ENCODE measurements at places on chromosomes 6 and 20. TPM values are rescaled to one million over a fixed set of nuclear protein-coding genes. Genes with fewer than 3 reads are reported as not detected.

BCAS1 gene
- 0.37 TPM for total RNA-seq

PTK7 gene
- 3.7 TPM for total RNA-seq

SMLR1 gene
- not detected for total RNA-seq

ASIP gene
- total RNA-seq: not detected

VARS2 gene
- total RNA-seq: 15.9 TPM

TNF gene
- total RNA-seq: not detected

VIP gene
- not detected for total RNA-seq

FNDC1 gene
- total RNA-seq: 0.09 TPM

COL11A2 gene
- 0.92 TPM for total RNA-seq

TMEM217 gene
- 0.54 TPM for total RNA-seq

CCDC170 gene
- total RNA-seq: 0.06 TPM

ADGRF5 gene
- not detected for total RNA-seq

TBXT gene
- not detected for total RNA-seq

C6orf52 gene
- 2.4 TPM for total RNA-seq

TCFL5 gene
- total RNA-seq: 3.7 TPM

WFDC5 gene
- not detected for total RNA-seq

HECA gene
- total RNA-seq: 2.3 TPM

OR12D1 gene
- total RNA-seq: not detected

SLC32A1 gene
- not detected for total RNA-seq

MROH8 gene
- total RNA-seq: 1.1 TPM

FHL5 gene
- total RNA-seq: not detected

OR2B6 gene
- not detected for total RNA-seq

TNFRSF21 gene
- total RNA-seq: 11.7 TPM

ZKSCAN3 gene
- total RNA-seq: 1.9 TPM

ECI2 gene
- 60.1 TPM for total RNA-seq

SLC16A10 gene
- 0.78 TPM for total RNA-seq

CST7 gene
- not detected for total RNA-seq

KCNK15 gene
- 0.23 TPM for total RNA-seq

PSORS1C2 gene
- total RNA-seq: not detected

KHDRBS2 gene
- total RNA-seq: not detected

FOXC1 gene
- 6.4 TPM for total RNA-seq

POPDC3 gene
- total RNA-seq: 21.1 TPM

ZNF335 gene
- total RNA-seq: 9.5 TPM

HAO1 gene
- total RNA-seq: not detected

CGA gene
- 0.58 TPM for total RNA-seq

APMAP gene
- total RNA-seq: 182 TPM

ECT2L gene
- not detected for total RNA-seq

OPRM1 gene
- not detected for total RNA-seq

CFB gene
- 3.0 TPM for total RNA-seq

GFOD1 gene
- 1.3 TPM for total RNA-seq

EFCAB8 gene
- not detected for total RNA-seq

MYB gene
- 0.64 TPM for total RNA-seq

ID4 gene
- 0.86 TPM for total RNA-seq

GSTA3 gene
- not detected for total RNA-seq

C6orf15 gene
- not detected for total RNA-seq

CEBPB gene
- 156 TPM for total RNA-seq

ADGB gene
- total RNA-seq: not detected

ACOT13 gene
- 26.0 TPM for total RNA-seq

ZC3H12D gene
- 0.01 TPM for total RNA-seq

EEF1A2 gene
- 153 TPM for total RNA-seq

BHLHE23 gene
- not detected for total RNA-seq

EPPIN gene
- total RNA-seq: not detected

LY6G6F gene
- total RNA-seq: not detected

MAS1 gene
- total RNA-seq: not detected

OR12D3 gene
- total RNA-seq: not detected
